ENCODE measurements at places on chromosomes 5 and 9.
A peak's percentile ranks its signal among the peaks of the same experiment; 100 is the strongest.

DNA sequence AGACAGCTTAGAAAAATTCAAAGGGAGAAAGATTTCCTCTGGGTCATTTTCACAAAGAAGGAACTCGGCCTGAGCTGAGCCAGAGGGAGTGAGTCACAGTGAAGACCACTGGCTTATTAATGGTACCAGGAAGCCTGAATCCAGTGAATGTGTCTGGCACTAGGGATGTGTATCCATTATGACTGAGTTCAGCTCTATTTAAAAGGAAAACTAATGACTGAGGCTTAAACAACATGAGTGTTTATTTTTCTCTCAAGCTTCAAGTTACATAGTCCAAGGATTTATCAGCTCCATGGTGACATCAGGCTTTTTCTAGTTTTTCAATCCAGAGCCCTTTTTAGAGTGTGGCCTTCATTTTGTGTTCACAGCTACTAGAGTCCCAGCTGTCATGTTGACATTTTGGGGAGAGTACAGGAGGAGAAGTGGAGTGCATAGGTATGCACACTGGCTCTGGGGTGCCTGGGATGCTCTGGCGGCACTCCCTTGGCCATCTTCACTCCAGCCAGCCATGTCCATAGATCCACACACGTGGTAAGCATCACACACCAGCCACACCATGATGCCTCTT, 159.5 kb upstream of the ERCC6L2 start:
- no peak for DNase-seq

GRCh38 chr9:26261503-26262330, 583.5 kb upstream of the TUSC1 start:
- DNase-seq, result peak; percentile 35

- peak; percentile 82 for DNase-seq
Observed at GRCh38 chr5:172283020-172283861, at the start of gene UBTD2. UBTD2 (minus strand) TSS chr5:172283764; CDS start chr5:172283665, 99 bp downstream.

DNA sequence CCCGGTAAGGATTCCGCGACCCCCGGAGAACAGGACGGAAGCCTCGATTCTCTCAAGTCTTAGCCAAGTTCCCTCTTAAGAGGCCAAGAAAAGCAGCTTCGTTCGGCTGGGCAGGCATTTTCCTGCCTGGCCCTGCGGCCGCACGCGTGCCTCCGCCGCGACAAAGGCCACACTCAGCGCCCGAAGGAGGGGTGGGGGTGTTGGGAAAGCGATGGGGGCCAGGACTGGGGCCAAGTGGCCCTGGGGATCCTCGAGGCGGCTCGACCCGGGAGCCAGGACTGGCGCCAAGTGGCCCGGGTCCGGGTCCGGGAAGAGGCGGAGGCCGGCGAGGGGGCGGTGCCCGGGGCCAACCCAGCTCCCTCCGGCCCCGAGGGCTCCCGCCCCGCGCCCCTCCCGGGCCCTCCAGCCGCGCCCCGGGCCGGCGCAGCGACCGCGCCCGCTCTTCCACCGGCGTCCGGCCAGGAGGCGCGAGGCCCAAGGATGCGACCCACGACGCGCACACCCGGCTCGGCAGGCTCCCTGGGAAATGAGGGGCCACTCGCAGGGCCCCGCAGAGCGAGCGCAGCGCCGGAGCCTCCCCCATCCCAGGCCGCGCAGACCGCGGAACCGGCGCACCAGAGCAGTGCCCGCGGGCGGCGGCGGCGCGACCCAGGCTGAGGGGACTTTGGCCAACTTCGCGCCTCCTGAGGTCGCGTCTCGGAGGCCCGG, 756 bp downstream of the VAV2 start:
- DNase-seq, result no peak

GRCh38 chr5:7983433-7983832, 114.5 kb downstream of the MTRR start:
- no peak for DNase-seq

- no peak for DNase-seq
Observed at GRCh38 chr9:81754245-81754644, 64.9 kb upstream of the TLE1 start.

DNA sequence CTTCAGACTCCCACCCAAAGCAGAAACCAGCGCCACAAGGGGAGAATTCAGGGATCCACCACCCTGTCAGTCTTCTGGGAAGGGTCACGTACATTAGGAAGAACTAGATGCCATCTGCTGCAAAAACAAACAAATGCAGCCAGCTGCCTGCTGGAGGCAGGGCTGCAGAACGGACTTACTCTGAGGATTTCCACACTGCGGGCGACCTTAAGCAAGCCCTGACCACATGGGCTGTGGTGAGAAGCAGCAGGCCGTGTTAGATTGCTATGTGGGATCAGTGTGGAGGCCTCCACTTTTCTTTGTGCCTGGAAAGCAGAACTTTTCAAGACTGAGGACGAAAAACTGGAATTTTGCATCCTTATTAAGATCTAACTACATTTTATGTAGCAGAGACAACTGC, 13.4 kb upstream of the LTC4S start:
- DNase-seq, result no peak

DNA sequence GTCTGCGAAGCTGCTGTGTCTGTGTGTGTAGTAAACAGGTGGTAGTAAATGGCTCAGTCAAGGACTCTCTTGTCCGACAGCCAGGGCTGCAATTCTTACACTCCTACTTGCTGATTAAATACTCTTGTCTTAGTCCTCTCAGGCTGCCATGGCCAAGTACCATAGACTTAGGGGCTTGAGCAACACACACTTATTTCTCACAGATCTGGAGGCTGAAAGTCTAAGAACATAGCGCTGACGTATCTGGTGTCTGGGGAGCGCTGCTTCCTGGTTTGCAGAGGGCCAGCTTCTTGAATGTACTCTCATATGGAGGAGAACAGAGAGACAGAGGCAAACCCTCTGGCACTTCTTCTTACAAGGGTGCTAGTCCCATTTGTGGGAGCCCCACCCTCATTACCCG, 411.0 kb downstream of the MED10 start:
- DNase-seq, result no peak

DNA sequence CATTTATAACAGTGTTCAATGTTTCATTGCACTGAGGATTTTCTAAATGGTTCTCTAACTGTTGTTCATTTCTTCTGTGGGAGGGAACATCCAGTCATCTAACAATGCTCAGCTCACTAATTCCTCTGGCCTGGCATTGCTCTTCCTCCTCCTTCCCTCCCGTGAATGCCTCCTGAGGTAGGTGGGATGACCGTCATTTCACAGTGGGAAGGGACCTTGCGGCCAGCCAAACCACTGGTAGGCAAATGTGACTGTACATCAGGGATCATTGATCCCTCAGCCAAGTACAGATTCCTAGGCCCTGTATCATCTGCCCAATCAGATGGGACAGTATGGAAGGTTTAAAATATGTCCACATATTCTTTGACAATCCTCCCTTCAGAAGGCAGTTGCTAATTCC, 23.7 kb upstream of the VDAC1 start:
- DNase-seq, result no peak

DNA sequence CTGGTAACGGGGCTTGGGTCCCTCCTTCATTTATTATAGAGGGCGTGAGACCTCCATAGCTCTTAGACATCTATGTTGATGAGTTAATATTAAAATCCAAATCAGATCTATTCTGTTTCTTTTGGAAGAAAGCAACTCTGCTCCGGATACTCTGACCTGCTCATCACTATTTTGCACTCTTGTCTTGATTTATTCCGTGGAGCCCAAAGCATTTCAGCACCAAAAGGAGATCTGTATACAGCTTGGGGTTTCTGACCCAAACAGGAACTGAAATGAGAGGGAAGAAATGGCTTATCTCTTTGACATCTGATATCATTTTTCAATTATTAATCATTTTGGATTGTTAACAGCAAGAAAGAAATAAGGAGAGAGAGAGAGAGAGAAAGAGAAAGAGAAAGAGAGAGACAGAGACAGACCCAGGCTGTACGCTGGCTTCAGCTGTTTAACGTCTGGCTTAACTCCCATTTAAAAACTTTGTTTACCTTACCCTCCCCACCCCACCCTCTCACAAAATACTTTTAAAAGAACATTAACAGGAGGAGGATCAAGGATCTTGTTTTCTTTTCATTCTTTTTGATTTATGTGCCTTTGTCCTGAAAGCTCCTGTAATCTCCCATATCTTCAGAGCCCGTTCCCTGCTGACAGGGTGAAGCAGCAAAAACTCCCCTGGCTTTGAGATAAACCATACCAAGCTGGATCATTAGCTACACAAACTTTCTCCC, 231.4 kb upstream of the TUT7 start:
- no peak for DNase-seq

DNA sequence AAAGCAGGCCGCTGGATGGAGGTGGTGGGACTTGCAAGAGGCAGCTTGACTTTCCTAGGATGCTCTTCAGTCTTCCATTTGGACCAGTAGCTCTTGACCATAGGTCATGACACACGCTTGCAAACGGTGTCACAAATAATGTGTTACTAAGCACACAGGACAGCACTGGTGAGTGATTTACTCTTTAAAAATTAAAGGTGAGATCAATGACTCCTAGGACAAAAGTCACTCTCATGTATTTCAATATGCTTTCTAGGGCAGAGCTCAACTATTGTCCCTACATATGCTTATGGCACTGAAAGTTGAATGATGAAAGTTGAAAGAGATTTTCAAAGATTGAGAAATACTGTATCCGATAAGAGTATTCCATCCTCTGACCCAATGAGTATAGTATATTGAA, 496.7 kb downstream of the EBF1 start:
- DNase-seq, result no peak

GRCh38 chr5:87079219-87079618, 188.5 kb upstream of the RASA1 start:
- DNase-seq, result no peak

DNA sequence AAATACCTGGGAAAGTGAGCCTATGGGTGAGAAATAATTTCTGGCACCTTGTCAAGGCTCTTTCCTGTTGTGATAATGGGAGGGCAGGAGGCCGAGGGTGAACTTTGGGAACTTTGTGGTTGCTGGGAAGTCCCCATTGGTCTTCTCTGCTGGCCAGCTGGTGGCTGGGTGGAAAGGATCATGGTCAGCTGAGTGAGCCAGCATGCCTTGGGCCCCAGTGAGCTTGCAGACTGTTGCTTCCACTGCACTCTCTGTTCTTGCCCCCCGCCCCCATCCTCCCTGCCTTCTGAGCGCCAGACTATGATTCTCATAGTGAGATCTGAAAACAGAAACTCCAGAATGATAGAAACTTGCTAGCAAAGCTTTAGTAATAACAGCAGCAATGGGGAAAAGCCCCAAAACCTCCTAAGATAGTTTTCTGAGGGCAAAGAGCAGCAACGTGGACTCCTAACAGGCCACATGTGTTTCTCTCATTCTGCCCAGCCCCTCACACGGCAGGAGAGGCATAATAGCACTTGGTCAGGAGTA, 139.2 kb upstream of the SMARCA2 start:
- DNase-seq, result no peak

- DNase-seq, result no peak
Observed at GRCh38 chr5:35087991-35088390, 40.2 kb upstream of the AGXT2 start.

DNA sequence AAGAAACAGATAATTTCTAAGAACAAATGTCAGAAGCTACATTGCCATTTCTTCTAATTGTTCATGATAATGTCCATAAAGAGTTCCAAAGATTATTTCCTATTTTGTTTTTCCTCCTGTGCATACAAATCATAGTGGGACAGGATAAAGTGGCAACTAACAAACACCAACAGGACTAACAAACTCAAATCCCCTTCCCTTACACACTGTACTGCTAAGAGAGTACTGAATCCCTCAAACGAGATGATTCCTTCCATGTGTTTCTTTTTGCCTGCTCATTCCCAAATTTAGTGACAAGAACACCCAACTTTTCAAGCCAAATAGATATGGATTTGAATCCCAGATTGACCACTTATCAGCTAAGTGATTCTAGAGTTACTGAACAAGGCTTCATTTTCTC, 15.2 kb downstream of the STRBP start:
- no peak for DNase-seq

- no peak for DNase-seq
Observed at GRCh38 chr5:1463326-1464095, 18.3 kb upstream of the SLC6A3 start.

- no peak for DNase-seq
Observed at GRCh38 chr5:135391869-135392255, 7.2 kb downstream of the MACROH2A1 start.

DNA sequence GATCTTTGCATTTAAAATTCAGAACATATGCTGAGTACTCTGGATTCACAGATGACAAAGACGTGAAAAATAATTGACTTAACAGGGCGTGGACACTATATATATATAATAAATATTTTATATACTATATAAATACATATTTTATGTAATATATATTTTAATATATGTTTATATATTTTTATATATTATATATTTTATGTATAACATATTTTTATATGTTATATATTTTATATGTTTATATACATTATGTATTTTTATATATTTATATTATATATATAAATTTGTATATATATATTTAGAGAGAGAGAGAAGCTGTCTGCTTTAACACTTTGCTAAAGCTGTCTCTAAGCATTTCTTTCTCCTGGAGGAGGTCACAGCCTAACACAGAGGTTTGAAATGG, 113.1 kb downstream of the INIP start:
- no peak for DNase-seq

GRCh38 chr5:111132731-111133435, 40.7 kb downstream of the WDR36 start:
- DNase-seq, result no peak

GRCh38 chr5:160957312-160957861, 105.4 kb upstream of the ATP10B start:
- no peak for DNase-seq

- DNase-seq, result no peak
Observed at GRCh38 chr5:101534491-101535110, 631.5 kb upstream of the ST8SIA4 start.

All from dermis microvascular lymphatic vessel endothelial cell (primary cell).